ENCODE measurements at places on chromosomes 2 and 18. TPM values are rescaled to one million over a fixed set of nuclear protein-coding genes. Genes with fewer than 3 reads are reported as not detected.

SULT1C2 gene
- not detected for total RNA-seq

SCYGR4 gene
- not detected for total RNA-seq

LIMS3 gene
- 43.6 TPM for total RNA-seq

DNA sequence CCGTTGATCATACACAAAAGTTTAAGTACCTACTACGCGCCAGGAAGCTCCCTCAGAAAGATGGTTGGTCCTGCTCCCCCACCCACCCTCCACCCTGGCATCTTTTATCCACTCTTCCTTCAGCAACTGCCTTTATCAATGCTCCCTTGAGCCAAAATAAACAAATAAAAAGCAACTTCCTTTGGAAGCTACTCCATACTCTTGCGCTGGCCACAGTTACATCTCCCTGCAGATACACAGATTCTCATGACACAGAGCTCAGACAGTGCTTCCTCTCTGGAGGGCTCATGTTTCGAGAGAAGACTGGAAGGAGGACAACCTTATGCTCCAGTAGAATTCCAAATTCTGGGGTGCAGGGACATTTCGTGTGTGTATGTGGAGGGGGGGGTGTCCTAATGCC is 3.8 kb upstream of the STEAP3 start:
- H3K27ac ChIP-seq, result no peak overlapping the region
- H3K4me3 ChIP-seq, result no peak overlapping the region
- peaks cover 7% of the 10 kb centered on the region for H3K4me1 ChIP-seq
- DNase-seq, result no peak

GRCh38 chr2:48574353-48575287 is 43.0 kb upstream of the GTF2A1L start:
- peaks cover 9% of the 10 kb centered on the region for H3K4me1 ChIP-seq
- no peak overlapping the region for H3K27ac ChIP-seq
- no peaks in the 10 kb centered on the region for H3K36me3 ChIP-seq
- H3K27me3 ChIP-seq, result no peaks in the 10 kb centered on the region

DNA sequence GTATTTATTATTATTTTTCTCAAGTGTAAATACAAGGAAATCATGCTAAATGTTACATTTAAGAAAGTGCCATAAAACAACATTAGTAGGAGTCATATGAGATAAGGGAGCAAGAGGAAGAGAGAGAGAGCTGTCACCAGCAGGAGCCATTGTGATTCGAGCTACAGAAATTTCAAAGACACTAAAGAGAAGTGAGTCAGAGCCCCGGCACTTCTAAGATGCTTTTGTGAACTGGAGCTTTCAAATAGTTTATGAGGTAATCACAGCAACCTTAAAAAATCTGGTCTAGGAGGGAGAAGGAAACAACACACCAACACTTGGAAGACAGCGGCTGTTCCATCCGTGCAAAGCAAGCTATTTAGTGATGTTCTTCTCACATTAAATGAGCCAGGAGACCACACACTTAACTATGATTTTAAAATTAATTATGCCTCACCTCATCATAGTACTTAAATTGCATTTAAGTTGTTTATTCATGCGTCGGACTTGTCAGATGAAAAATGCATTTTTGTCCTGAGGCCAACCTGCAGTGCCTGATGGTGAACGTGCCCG is 382.7 kb upstream of the SALL3 start:
- no peak overlapping the region for H3K4me3 ChIP-seq
- no peaks in the 10 kb centered on the region for H3K27me3 ChIP-seq
- no peak overlapping the region for H3K27ac ChIP-seq
- H3K36me3 ChIP-seq, result no peaks in the 10 kb centered on the region

GRCh38 chr2:129483366-129483765 is 496.1 kb upstream of the RAB6C start:
- H3K27ac ChIP-seq, result no peak overlapping the region
- no peak overlapping the region for H3K4me3 ChIP-seq
- no peaks in the 10 kb centered on the region for H3K4me1 ChIP-seq
- H3K36me3 ChIP-seq, result no peaks in the 10 kb centered on the region
- no peaks in the 10 kb centered on the region for H3K27me3 ChIP-seq

DNA sequence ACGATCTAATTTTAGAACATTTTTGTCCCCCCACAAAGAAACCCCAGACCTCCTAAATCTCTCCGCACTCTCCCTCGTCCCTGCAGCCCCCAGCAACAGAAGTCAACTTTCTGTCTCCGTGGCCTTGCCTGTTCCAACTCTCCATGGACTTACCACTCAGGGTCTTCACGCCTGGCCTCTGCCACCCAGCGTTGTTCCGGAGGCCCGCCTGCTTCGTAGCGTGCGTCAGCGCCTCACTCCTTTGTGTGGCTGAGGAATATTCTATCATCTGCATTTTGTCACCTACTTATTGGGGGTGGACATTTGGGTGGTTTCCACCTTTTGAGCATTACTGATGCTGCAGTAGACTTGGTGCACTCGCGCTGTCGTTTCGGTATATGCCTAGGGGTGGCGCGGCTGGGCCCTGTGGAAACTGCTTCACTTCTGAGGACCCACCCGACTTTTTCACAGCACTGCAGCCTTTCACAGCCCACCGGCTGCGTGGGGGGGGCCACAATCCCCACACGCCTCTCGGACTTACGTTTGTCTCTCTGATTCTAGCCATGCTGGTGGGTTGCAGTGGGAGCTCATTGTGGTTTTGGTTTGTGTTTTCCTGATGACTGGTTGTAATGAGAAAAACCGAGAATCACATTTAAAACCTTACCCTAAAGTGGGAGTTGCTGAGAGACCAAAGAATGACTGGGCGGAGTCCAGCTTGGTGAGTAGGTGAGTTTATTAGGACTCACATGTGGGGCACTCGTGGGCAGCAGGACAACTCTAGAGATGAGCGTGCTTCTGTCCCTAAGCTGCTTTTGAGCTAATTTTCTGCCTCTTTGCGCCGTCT is 1.4 kb upstream of the HSBP1L1 start:
- no peak overlapping the region for H3K27ac ChIP-seq
- H3K4me3 ChIP-seq, result no peak overlapping the region
- H3K4me1 ChIP-seq, result peaks cover 5% of the 10 kb centered on the region
- H3K36me3 ChIP-seq, result no peaks in the 10 kb centered on the region
- H3K27me3 ChIP-seq, result no peaks in the 10 kb centered on the region
